IPS DF 6.9 (cell line): ENCODE measurements at places on chromosomes 7 and 10.

DNA sequence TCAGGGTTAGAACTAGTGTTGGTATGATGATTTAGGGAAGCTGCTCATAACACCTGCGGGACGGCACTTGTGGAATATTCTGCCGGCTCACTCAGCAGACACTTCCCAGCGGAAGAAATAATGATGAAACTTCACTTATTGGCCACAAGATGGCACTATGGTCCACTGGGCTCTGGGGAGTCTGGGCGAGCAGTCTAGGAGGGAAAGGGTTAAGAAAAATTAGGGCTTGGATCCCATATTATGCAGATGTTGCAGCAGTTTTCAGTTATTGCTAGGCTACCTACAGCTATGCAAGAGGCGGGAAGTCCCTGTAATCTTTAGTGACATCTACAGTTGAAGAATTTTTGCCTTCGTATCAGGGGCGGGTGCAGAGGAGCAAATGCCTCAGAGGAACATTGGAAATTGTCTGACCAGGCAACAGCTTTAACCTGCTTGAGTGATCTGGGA is 238.7 kb upstream of the PRSS58 start:
- no peak overlapping the region for H3K4me3 ChIP-seq
- no peak overlapping the region for H3K27ac ChIP-seq
- no peaks in the 10 kb centered on the region for H3K4me1 ChIP-seq
- no peaks in the 10 kb centered on the region for H3K36me3 ChIP-seq
- no peak for DNase-seq

DNA sequence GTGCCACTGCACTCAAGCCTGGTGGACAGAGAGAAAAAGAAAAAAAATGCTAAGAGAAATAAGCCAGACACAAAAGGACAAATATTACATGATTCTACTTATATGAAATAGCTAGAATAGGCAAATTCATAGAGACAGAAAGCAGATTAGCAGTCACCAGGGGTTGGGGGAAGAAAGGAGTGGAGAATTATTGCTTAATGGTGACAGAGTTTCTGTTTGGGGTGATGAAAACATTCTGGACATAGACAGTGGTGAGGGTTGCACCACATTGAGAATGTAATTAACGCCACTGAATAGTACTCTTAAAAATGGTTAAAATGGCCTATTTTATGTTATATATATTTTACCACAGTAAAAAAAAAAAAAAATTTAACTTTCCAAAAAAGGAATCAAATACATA is 6.4 kb upstream of the NT5C2 start:
- H3K4me3 ChIP-seq = no peak overlapping the region
- no peaks in the 10 kb centered on the region for H3K36me3 ChIP-seq
- 0 out of 2 replicates have a peak, but pooled peaks cover 2% of the 10 kb centered on the region for H3K4me1 ChIP-seq
- no peak overlapping the region for H3K27ac ChIP-seq

GRCh38 chr10:30178356-30178964 is 119.1 kb upstream of the JCAD start:
- no peaks in the 10 kb centered on the region for H3K4me1 ChIP-seq
- no peak for DNase-seq
- no peak overlapping the region for H3K4me3 ChIP-seq

- no peaks in the 10 kb centered on the region; the same call in 1 of the 2 replicates for H3K4me1 ChIP-seq
- DNase-seq = no peak
- no peak overlapping the region for H3K4me3 ChIP-seq
- H3K36me3 ChIP-seq = no peaks in the 10 kb centered on the region
These were observed 7.5 kb downstream of the SNX13 start for GRCh38 chr7:17932770-17933169.

GRCh38 chr7:26891400-26892350 is 27.3 kb upstream of the SKAP2 start:
- H3K36me3 ChIP-seq = no peaks in the 10 kb centered on the region
- no peaks in the 10 kb centered on the region for H3K4me1 ChIP-seq
- DNase-seq = no peak
- H3K27ac ChIP-seq = no peak overlapping the region
- no peak overlapping the region for H3K4me3 ChIP-seq
- no peaks in the 10 kb centered on the region for H3K27me3 ChIP-seq

GRCh38 chr7:76191783-76192240 is 9.9 kb upstream of the SRRM3 start:
- no peaks in the 10 kb centered on the region for H3K36me3 ChIP-seq
- peak; percentile 70 for DNase-seq
- no peak overlapping the region for H3K27ac ChIP-seq
- no peak overlapping the region for H3K4me3 ChIP-seq

GRCh38 chr10:29204070-29204800 is 84.6 kb upstream of the LYZL1 start:
- H3K4me3 ChIP-seq = no peak overlapping the region
- H3K27ac ChIP-seq = no peak overlapping the region
- no peak for DNase-seq
- peaks cover 6% of the 10 kb centered on the region for H3K4me1 ChIP-seq

DNA sequence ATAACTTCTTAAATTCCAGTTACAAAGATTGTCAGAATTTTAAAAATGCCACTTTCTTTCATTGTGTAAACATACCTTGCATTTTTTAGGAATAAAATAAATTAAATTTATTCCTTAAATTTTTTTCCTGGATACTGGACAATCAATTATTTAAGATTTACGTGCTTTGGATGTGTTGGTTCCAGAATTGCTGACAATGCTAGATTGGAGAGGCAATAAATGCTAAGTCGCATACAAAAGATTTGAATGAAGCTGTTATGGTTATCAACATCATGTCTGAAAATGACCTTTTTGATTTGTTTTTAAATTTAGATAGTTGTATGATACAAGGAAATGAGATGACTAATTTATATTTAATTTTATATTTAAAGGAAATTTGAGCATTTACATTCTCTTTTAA is 89.2 kb upstream of the SEMA3A start:
- no peaks in the 10 kb centered on the region for H3K27me3 ChIP-seq
- H3K4me1 ChIP-seq = no peaks in the 10 kb centered on the region

- no peak overlapping the region for H3K27ac ChIP-seq
- H3K4me1 ChIP-seq = no peaks in the 10 kb centered on the region
- H3K36me3 ChIP-seq = no peaks in the 10 kb centered on the region
- no peak for DNase-seq
These were observed 71.4 kb upstream of the RHEB start for GRCh38 chr7:151590850-151591771.

GRCh38 chr7:137886746-137887145 is 40.0 kb upstream of the DGKI start:
- H3K36me3 ChIP-seq = peaks cover 11% of the 10 kb centered on the region
- no peak overlapping the region for H3K27ac ChIP-seq
- H3K27me3 ChIP-seq = no peaks in the 10 kb centered on the region
- DNase-seq = no peak
- H3K4me1 ChIP-seq = no peaks in the 10 kb centered on the region

- no peaks in the 10 kb centered on the region for H3K36me3 ChIP-seq
- DNase-seq = no peak
- no peak overlapping the region for H3K4me3 ChIP-seq
- no peaks in the 10 kb centered on the region for H3K27me3 ChIP-seq
- no peaks in the 10 kb centered on the region; the same call in 1 of the 2 replicates for H3K4me1 ChIP-seq
These were observed 48.6 kb upstream of the SKAP2 start for GRCh38 chr7:26912933-26913536.

DNA sequence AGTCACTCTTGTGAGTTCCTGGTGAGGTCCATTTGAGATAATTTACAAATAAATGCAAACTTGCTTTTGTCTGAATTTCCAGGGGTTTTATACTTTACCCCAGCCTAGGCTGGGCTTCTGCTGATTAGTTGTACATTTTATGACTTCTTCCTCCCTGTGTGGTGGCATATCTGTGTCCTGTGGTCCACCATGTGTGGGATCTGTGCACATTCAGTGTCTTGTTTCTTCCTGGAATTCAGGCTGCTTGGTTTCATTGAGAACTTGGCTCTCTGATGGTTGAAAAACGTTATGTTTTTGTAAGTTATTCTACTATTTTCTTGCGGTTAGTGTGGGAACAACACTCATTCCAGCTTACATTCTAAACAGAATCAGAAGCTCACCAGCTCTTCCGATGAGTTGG is 523.4 kb upstream of the PFKP start:
- no peak overlapping the region for H3K27ac ChIP-seq
- H3K4me3 ChIP-seq = no peak overlapping the region
- no peak for DNase-seq
- no peaks in the 10 kb centered on the region for H3K4me1 ChIP-seq

DNA sequence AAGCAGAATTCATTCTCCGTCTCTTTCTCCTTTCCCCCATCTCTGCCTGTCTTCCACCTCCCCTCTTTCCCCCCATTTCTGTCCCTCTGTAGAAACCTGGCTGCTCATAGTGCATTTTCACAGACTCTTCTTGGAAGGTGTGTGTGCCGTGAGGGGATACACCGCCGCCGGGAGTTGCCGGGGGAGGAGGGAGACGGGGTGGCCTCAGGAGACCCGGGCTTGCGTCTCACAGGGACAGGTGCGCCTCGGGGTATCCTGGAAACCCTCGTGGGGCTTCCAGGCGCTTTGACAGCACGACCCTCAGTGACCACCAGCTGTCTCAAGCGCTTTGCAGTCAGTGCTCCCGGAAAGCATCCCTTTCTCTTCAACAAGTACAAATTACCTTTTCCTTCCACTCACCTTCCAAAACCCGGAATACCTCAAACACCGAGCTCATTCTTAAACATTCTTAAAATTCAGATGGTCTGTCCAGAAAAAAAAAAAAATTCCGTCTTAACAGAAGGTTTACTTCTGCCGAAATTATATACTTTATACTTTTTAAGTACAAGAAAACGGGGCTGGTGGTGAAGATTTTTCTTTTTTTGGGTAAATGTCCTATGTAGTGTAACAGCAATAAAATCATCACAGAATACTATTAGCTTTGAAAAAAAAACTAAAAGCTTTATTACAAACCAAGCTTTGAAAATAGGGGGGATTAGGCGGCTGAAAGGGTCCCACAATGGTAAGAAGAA is 8.2 kb downstream of the EMX2 start:
- no peaks in the 10 kb centered on the region for H3K36me3 ChIP-seq
- H3K4me1 ChIP-seq = peaks cover 11% of the 10 kb centered on the region
- DNase-seq = no peak
- no peak overlapping the region for H3K4me3 ChIP-seq

- no peak overlapping the region for H3K4me3 ChIP-seq
- DNase-seq = no peak
- H3K4me1 ChIP-seq = no peaks in the 10 kb centered on the region
- no peak overlapping the region for H3K27ac ChIP-seq
These were observed 586.7 kb upstream of the GALNT17 start for GRCh38 chr7:70545214-70545613.
